ENCODE measurements at places on chromosomes 11 and 22. TPM values are rescaled to one million over a fixed set of nuclear protein-coding genes. Genes with fewer than 3 reads are reported as not detected.

- no peak for DNase-seq
Measured at GRCh38 chr22:23537416-23537815, 42.7 kb downstream of the IGLL1 start.

The SLC43A1 gene
- 3.3 TPM for total RNA-seq

- DNase-seq, result no peak
Measured at GRCh38 chr11:103368145-103368544, 258.9 kb downstream of the DYNC2H1 start.

DNA sequence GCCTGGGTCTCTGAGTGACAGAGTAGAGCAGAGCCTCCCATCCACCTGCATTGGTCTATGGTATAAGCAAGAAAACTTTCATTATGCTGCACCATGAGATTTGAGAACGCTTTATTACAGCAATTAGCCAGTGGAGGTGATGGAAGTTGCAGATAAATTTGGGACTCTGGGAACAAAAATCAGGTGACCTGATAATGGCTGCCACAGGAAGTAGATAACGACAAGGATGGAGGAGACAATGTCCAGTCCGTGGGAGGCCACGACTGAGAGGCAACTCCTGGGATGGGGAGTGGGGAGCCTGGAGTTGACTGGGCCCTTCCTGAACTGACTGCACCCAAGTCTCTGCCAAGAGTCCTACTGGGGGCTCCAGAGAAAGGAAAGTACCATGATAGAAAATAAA lies 4.7 kb downstream of the MRGPRD start:
- DNase-seq, result no peak

DNA sequence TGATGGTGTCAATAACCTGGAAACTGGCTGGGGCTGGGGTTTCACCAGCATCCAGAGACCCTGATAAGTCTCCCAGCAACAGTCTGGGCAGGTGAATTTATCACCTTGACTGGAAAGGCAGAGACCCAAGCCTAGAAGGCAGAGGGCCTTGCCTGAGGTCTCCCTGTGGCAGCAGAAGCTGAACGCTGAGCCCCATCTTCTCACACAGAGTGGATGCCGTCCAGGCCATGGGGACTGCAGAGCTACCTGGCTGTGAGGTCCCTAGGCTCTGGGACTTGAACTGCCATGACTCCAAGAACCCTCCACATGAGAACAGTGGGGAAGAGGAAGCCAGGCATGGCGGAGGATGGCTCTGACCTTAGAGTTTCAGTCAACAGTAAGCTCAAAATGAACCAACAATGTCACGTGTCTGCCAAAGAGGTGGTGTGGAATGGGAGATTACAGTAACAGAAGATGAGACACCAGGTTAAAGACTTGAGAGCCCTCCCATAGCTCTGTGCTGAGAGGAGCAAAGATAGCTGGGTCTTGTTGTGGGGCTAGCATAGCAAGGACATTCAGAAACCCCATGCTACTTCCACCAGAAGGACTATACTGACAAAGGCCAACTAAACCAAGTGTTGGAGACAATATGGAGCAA lies 79.1 kb upstream of the LINC01488 start:
- no peak for DNase-seq

GRCh38 chr22:37442537-37442936 lies 15.3 kb upstream of the ELFN2 start:
- DNase-seq, result no peak

GRCh38 chr22:36879775-36880174 lies 19.0 kb downstream of the NCF4 start:
- DNase-seq, result no peak

GRCh38 chr22:27723708-27724107 lies 77.8 kb downstream of the MN1 start:
- no peak for DNase-seq

DNA sequence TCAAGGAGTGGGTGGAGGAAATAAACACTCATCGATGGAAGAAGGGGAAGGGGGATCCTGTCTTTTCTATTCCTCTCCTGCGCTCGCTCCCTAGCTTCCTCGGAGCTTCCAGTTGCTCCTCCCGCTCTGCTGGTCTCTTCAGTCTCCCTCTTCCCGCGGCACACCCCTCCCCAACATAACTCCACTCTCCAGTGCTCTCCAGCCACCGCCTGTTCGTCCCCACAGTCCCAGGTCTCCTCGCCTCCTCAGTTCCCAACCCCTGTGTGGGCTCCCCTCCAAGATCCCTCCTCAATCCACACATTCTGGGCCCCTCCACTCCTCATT lies 438 bp downstream of the ZW10 start:
- DNase-seq, result no peak

- no peak for DNase-seq
Measured at GRCh38 chr11:115736146-115736545, 231.9 kb upstream of the CADM1 start.

DNA sequence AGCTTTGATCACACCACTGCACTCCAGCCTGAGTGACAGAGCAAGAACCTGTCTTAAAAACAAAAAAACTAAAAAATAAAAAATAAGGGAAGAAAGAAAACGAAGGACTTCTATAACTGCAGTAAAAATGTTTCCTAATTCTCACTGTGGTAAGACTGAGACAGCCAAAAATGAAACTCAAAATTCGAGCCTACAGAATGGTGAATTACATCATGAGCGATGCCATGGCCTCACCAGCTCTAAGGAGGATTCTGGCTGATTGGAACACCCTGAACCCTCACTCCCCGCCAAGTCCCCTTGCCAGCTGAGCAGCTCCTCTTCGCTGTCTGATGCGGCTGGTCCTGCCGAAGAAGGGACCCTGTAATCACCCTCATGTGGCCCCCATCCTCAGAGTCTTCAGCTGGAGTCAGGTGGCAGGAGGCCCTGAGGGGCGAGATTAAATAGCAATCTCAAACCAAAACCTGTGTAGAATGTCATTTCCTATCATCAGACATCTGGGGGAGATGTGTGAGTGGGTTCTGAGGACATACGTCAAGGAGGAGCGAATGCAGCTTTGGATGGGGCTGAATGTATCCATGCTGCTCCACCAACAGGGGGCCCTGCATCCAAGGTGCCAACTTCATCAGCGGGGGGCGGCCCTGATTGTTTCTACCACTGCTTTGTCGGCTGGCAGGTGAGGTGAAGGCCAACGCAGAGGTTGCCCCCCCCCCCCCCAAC lies 29.2 kb downstream of the PDGFB start:
- no peak for DNase-seq

- no peak for DNase-seq
Measured at GRCh38 chr22:49737101-49737551, 90.5 kb downstream of the BRD1 start.

DNA sequence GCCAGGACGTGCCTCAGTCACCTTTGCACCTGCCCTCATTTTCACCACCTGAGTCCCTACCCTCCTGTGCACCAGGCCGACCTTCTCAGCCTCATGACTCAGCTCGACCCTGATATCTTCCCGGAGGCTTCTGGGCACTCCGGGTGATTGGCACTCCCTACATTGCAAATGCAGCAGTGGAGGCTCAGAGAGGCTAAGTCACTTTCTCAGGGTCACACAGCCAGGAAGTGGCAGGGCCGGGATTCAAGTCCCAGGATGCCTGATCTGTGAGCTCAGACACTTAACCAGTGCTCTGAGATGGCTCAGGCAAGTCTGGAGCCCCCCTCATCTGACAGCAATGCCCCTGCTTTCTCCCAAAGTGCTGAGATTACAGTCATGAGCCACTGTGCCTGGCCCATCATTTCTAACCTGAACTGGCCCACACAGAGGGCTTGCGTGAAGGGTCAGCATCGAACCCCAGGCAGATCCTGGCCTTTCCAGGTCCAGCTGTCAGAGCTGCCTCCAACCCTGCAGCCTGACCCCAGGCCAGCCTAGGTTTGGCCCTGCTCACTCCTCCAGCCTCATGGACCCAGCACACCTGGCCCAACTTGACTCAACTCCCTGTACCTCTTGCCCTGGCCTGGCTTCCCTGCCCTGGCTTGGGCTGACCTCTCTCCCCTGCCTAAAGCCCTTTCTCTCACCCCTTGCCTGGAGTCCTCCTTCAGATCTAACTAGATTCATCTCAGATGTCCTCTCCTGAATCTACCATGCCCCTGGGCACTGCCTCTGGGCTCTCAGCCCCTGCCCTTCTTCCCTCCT lies 40.7 kb upstream of the RTL6 start:
- no peak for DNase-seq
